ENCODE measurements at places on chromosomes 13 and 19.
A peak's percentile ranks its signal among the peaks of the same experiment; 100 is the strongest.

DNA sequence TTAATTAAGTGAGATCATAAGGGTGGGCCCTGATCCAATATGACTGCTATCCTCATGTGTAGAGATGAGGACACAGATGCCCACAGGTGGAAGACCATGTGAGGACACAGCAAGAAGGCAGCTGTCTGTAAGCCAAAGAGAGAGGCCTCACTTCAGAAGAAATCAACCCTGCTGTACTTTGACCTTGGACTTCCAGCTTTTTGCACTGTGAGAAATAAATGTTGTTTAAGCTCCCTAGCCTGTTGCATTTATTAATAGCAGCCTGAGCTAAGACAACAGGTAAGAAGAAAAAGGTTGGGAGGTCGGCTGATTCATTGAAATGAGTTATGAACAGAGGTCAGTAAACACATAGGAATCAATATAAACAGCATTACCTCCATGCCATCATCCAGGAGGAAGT lies 14.8 kb downstream of the PARP4 start:
- DNase-seq = no peak

DNA sequence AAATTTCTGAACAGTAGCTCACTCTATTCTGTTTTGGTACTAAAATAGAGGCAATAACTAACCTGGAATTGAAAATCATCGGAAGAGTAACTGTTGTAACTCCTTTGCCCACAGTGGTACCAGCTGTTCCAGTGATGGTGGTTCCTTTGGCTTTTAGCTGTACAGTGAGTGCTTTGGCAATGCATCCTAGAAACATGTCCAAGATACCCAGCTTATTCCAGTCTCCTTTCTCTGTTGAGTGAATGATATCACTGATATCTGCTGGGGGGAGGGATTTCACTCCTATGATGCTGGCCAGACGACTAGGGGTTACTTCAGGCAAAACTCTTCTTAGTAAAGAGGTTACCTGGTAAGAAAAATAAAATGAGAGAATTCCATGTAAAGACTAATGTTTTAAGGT lies 40.6 kb upstream of the FBXL3 start:
- DNase-seq = no peak

DNA sequence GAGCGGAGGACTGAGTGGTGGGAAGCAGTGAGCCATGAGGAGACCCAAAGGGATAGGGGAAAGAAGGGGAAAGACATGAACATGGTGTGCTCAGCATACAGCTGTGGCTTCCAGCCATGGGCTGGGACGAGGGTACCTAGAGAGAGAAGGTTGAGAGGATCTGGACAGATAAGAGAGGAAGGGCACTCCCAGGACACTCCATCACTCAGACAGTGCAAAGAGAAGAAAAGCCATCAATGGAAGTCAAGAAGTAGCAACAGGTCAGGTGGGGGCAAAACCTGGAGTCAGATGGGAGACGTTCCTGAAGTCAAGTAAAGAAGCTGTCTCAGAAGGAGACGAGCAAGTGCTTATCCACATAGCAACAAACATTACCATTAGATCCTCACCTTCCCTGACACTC lies 40.2 kb upstream of the UBAC2 start:
- no peak for DNase-seq

- DNase-seq = no peak
These were observed 1518.3 kb upstream of the SLC10A2 start for GRCh38 chr13:104584481-104584880.

GRCh38 chr19:5141129-5141849 lies 172.4 kb downstream of the KDM4B start:
- DNase-seq = no peak

DNA sequence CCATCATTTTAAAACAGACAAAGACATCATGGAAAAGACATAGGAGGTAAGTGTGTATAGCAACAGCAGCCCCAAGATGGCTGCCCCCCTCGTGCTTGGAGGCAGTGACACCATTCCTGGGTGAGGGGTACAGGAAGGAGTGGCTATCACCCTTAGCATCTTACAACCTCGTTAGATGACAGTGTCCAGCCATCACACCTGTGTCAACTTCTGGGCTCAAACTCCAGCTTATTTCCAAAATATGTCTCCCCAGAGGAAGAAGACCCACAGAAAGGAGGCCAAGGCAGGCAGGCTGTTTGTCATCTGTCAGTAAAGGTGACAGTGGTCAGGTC lies 27.5 kb downstream of the EPS15L1 start:
- DNase-seq = no peak

DNA sequence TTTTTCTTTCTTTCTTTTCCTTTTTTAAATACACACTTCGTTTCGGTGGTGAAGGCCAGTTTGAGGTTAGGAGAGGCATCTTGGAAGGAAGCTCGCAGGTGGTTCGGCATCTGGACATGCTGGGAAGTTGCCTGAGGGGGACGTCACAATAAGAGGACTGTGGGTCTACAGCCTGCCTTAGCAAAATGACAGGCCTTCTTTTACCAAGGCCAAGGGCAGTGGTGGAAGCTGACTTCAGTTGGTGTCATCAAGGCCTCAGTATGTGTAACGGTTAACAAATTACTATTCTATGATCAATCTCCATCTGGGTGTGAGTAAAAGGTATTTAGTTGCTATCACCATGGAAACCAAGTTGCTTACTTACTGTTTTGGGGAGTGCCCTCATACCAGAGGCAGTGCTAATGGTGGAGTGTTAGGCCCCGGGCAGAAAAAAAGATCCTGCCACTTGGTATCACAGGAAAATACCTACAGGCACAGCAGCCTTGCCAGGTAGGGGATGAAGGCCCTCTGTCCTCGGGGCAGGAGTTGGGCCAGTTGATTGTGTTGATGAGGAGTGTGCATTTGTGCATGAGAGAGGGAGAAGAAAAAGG lies 10.3 kb downstream of the ACTN4 start:
- peak; percentile 73 for DNase-seq

DNA sequence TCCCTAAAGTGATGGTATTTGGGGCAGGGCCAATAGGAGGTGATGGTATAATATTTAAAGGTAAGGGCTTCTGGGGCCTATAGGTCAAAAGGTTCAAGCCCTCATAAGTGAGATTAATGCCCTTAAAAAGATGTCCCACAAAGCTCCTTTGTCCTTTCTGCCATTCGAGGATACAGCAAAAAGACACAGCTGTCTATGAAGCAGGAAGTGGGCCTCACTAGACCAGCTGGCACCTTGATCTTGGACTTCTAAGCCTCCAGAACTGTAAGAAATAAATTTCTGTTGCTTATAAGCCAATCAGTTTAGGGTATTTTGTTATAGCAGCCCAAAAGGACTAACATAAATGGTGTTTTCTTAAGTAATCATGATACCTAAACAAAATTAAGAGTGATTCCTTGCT lies 27.2 kb upstream of the POU4F1 start:
- no peak for DNase-seq

GRCh38 chr19:30711826-30712225 lies 339.6 kb downstream of the ZNF536 start:
- no peak for DNase-seq

DNA sequence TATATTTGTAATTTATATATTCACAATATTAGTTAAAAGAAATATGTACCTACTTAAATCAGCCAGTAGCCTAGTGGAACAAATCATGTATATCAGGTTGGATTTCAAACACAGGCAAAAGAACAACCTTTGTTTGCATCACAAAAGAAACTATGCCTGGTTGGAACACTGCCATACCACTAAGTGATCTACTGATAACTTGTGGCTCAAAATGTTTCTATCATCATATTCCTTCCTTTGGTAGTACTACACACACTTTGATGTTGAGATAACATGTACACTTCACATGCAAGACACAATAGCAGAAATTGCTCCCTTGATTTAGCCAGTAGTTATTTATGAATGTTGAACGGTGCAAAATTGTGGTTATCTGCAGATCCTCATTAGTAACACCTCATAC lies 146.0 kb upstream of the GPC6 start:
- no peak for DNase-seq

- no peak for DNase-seq
These were observed 11.3 kb upstream of the CCNP start for GRCh38 chr19:40237791-40238190.
